ENCODE measurements at places on chromosomes 6 and 20. TPM values are rescaled to one million over a fixed set of nuclear protein-coding genes. Genes with fewer than 3 reads are reported as not detected.

Gene HMGN4
- 96.9 TPM for total RNA-seq

Gene GPR6
- total RNA-seq: not detected

Gene E2F1
- total RNA-seq: 1.3 TPM

Gene ZNF165
- 0.79 TPM for total RNA-seq

Gene ABRACL
- total RNA-seq: 11.9 TPM

Gene MYCT1
- total RNA-seq: 10.6 TPM

Gene SLC22A1
- total RNA-seq: not detected

Gene BHLHE23
- total RNA-seq: not detected

Gene MOCS1
- 33.0 TPM for total RNA-seq

Gene RHAG
- total RNA-seq: 0.25 TPM

Gene FOXQ1
- total RNA-seq: 6.7 TPM

GRCh38 chr6:48177786-48178185 lies 66.8 kb upstream of the PTCHD4 start:
- no peak for ATAC-seq

DNA sequence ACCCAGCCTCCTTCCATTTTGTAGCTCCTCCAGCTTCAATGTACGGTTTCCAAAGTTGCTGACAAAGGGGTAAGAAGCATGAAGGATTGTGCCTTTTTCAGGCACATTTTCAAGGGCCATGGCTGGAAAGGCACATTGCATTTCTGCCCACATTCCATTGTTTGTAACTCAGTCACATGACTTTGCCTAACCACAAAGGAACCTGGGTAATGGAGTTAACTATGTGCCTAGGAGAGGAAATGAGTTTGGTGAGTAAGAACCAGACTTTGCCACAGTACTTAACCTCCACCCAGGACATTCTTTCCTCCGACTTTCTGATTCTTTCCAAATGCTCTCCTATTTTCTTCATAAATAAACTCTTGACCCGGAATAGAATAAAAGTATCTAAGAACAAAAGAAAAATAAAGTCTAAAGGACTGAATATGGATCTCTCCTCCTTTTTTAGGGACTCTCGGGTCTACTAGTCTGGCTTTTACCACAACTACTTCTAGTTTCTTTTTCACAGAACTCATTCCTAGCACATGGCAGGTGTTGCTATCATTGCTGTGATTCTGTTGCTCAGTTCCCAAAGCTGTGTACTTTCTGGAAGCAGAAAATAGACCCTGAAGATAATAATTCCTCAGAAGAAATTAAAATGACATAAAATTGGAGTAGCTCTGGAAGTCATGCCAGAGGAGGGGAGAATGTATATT lies 81.5 kb upstream of the ISM1 start:
- ATAC-seq: no peak

- ATAC-seq: no peak
Measured at GRCh38 chr6:94600636-94601035, 976.7 kb upstream of the MANEA start.

- ATAC-seq: no peak
Measured at GRCh38 chr20:22578221-22579118, 5.9 kb downstream of the FOXA2 start.

DNA sequence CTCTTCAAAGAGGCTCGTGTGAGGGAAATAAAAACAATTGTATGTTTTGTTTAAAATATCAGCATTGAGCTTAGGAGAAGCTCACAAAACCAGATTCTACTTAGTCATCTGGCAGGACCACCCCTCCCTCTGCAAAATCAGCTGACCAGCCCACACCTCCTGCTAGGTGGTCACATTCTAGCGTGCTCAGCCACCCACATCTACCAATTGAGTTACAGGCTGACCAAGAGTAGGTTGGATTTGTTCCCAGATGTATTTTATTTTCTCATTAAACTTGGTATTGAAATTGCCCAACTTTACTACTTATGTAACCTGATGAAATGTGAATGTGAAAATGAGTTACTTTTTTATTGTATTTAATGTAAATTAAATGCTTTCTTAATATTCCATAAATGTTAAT lies 56.2 kb downstream of the SLC22A2 start:
- ATAC-seq: no peak

DNA sequence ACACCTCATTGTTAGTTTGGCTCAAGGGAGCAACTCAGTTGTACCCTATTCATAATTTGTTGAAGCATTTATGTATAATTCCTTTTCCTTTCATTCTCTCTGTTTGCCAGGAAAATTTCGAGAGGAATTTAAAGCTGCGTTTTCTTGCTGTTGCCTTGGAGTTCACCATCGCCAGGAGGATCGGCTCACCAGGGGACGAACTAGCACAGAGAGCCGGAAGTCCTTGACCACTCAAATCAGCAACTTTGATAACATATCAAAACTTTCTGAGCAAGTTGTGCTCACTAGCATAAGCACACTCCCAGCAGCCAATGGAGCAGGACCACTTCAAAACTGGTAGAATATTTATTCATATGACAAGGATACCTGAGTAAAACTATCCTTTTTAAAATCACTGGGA lies 45.2 kb upstream of the GFRAL start:
- ATAC-seq: no peak

DNA sequence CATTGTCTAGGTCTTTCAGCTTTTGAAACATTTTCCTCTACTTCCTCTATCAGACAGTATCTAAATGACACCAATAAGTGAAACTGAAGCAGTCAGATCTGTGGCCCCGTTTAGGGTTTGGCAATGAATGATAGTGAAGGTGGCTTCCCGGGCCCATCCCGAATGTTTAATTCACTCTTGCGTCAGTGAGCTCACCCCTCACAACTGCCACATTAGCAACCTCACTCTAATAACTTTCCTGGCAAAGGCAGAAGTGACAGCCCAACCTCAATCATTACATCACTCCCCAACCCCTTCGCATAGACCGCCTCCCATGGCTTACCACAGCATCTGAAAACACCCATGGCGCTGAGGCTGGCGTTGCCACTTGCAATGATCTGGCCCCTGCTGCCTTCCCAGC lies 92.4 kb upstream of the CD83 start:
- ATAC-seq: no peak

GRCh38 chr6:170091639-170092579 lies 199.0 kb downstream of the DLL1 start:
- ATAC-seq: no peak

GRCh38 chr20:3195590-3196237 lies 8.8 kb downstream of the DDRGK1 start:
- ATAC-seq: no peak

GRCh38 chr6:11317885-11318771 lies 85.7 kb upstream of the NEDD9 start:
- peak; percentile 86 for ATAC-seq

- peak; percentile 29 for ATAC-seq
Measured at GRCh38 chr20:46057856-46058598, 29.0 kb downstream of the SLC12A5 start.

DNA sequence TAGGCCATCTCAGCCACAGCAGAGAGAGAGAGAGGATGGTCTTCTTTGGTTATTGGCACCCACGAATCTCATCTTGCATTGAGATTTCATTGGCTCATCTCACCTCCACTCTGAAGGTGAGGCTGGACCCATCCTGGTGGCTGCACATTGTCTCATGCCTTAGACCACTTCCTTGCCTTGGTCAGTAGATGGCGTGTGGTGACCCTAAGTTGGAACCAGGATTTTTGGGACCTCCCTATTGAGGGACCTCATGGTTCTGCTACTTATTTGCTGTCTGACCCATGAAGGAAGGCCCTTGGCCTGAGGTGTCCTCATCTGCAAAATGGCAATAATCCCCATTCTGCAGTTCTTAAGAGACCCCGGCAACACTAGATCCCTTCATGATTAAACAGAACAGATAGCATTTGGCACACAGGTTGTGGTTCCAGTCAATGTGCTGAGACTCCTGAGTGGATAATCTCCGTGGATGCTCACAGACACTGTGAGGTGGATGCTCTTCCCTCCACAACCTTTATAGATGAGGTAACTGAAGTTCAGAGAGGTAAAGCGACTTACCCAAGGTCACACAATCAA lies 21.5 kb upstream of the AAR2 start:
- no peak for ATAC-seq

- ATAC-seq: no peak
Measured at GRCh38 chr6:40634429-40634828, 47.3 kb upstream of the LRFN2 start.

- ATAC-seq: no peak
Measured at GRCh38 chr6:137867685-137868509, 838 bp downstream of the TNFAIP3 start.

GRCh38 chr20:54340206-54340605 lies 132.3 kb downstream of the PFDN4 start:
- ATAC-seq: no peak

GRCh38 chr20:22584522-22584921 lies at the start of gene FOXA2:
Gene FOXA2 (minus strand): TSS chr20:22584572. CDS start chr20:22584278, 294 bp downstream.
- ATAC-seq: no peak

DNA sequence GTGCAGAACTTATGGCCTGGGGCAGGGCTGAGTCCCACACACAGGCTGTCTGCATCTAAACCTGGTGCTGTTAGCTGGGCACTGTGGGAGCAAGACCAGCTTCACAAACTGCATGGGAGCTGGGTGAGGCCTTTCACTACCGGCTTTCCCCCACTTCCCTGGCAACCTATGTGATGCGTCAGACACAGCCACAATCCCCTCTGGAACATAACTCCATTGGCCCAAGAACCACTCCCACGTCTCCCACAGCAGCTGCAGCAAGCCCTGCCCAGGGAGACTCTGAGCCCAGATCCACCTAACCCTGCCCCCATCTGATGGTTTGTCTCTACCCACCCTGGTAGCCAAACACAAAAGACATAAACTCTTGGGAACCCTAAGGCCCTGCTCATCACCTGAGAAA lies 9.3 kb downstream of the WDR27 start:
- no peak for ATAC-seq

DNA sequence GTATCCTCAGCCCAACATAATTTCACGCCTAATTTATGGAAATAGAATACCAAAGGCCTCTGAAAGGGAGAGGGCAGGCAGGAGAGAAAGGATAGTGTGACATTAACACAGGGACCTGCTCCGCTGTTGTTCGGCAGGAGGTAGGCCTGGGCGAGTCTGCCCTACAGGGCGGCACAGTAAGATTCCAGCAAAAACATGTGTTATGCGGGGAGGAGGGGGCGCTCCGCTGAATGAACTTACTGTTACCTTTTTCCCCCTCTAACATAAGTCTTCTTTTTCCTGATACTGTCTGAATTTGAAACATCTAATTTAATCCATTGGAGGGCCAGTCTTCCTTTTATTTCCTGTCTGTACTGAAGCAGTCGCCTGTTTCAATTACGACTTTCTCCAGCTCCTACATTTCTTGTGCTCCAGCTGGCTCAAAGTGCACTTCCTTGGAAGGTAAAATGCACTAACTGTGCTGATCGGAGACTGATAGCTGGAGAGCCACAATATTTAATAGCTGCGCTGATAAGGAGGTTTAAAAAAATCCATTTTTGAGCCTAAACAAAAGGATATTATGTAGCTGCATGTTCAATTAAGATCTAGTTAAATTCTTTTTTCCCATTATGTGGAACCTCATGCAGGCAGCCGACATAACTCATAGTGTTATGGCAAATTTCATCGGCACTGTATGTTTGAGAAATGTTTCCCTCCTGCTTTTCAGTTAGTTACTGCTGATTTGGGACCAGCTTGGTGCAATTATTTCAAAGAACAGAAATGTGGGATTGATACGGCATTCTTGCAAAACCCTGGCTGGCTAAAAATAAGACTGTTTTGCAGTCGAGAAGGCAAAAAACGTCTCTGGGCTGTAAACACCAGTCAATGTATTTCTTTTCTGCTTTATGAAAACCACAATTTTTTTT lies 193.0 kb downstream of the FOXC1 start:
- ATAC-seq: no peak

- ATAC-seq: no peak
Measured at GRCh38 chr6:135701426-135701825, 150.1 kb upstream of the PDE7B start.

GRCh38 chr6:41200901-41201763 lies at the start of gene TREML2:
Gene TREML2 (minus strand): TSS chr6:41201149. CDS start chr6:41201008, 141 bp downstream.
- ATAC-seq: no peak

GRCh38 chr20:58021481-58021880 lies 207.0 kb downstream of the ANKRD60 start:
- peak; percentile 62 for ATAC-seq

- no peak for ATAC-seq
Measured at GRCh38 chr6:100412872-100413271, 51.8 kb downstream of the SIM1 start.

DNA sequence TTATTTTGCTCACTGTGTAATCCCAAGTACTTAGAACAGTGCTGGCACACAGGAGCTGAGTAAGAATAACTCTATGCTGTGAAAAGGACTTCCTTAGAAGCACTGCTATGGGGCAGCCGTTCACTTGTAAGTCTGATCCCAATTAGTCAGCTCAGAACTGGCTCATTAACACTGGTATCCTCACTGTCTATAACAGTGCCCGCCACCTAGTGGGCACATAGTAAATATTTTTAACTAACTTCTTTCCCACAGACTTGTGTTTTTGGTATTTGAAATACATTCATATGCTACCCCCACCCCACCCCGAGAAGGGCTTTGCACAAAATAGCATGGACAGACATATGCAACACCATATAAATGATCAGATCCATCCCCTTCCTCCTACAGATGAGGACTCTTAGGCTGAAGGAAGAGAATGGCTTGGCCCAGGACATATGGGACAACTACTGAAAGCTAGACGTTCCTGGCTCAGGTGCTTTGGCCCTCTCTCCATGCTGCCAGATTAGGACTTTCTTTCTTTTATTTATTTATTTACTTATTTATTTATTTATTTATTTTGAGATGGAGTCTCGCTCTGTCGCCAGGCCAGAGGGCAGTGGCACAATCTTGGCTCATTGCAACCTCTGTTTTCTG lies 47.1 kb downstream of the DST start:
- ATAC-seq: peak; percentile 44

DNA sequence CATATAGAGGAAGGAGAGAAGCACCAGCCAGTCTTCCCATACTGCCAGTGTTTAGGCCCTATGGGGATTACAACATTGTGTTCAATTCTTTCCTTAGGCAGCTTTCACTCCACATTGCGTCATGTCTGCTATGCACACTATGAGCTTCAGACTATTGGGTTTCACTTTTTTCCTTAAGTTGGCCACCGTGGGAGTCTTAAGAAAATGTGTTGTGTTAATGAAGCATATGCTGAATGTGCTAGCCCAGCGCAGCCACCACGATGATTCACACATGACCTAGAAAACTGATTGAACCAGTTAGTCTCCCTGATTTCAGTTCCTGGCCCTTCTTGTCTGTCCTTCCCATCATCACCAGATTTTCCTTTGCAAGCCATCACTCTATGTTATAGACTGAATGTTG lies 21.5 kb downstream of the TUBB2B start:
- ATAC-seq: no peak

GRCh38 chr20:58198901-58199355 lies 29.5 kb downstream of the ANKRD60 start:
- no peak for ATAC-seq

- ATAC-seq: no peak
Measured at GRCh38 chr20:9062066-9062465, 6.8 kb upstream of the PLCB4 start.

DNA sequence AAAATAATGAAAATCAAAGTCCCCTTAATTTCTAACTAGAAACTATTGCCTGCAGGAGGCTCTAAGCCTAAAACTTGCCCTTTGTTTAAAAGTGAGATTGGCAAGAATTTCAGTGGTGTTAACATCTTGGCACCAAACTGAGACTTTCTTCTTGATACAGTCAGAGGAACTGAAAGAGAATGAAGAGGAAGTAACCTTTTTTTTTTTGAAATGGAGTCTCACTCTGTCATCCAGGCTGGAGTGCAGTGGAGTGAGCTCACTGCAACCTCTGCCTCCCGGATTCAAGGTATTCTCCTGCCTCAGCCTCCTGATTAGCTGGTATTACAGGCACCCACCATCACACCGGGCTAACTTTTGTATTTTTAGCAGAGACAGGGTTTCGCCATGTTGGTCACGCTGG lies 3.6 kb downstream of the DOP1A start:
- no peak for ATAC-seq

Data from gastroesophageal sphincter (tissue), 4 donors.